ENCODE measurements at places on chromosomes 12 and 14.

DNA sequence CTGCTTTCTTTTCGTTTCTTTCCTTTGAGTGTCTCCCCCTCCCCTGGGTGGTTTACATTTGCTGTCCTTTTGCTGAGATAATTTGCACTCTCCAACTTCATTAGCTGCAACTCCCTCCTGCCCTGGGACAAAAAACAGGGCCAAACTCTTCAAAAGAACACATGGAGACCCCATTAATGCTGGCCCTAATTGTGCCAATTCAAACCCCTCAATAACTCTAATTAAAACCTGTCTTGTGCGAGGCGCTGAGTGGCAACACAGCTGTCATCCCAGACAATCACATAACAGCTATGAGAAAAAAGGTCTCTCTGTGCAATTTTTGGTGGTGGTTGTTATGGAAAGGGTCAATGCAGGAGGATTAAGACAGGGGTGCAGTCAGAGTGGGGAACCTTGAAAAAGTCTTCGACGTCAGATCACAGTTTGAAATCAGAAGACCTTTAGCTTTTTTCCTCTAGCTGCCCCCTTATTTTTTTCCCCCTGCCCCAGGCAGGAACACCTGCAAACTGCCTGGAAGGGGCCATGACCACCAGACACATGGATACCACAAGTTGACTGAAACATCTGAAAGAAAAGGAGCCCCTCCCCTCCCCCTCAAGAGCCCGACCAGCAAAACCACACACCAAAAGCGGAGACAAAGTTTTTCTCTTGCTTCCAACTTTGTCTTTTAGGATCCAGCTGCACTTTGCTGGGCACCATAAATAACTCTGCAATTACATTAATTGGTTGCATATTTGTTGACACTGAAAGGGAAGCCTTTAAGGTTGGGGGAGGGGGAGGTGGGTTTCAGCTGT lies 26.5 kb upstream of the SMOC1 start:
- peaks cover 23% of the 10 kb centered on the region for H3K27me3 ChIP-seq
- H3K4me3 ChIP-seq = no peak overlapping the region
- no peaks in the 10 kb centered on the region for H3K36me3 ChIP-seq
- H3K27ac ChIP-seq = no peak overlapping the region
- DNase-seq = no peak

- H3K36me3 ChIP-seq = no peaks in the 10 kb centered on the region
- H3K4me3 ChIP-seq = peak overlapping the region; percentile 9
- no peak overlapping the region for H3K27ac ChIP-seq
- DNase-seq = peak; percentile 51
These were observed 138.4 kb downstream of the STXBP6 start for GRCh38 chr14:24911324-24912109.

DNA sequence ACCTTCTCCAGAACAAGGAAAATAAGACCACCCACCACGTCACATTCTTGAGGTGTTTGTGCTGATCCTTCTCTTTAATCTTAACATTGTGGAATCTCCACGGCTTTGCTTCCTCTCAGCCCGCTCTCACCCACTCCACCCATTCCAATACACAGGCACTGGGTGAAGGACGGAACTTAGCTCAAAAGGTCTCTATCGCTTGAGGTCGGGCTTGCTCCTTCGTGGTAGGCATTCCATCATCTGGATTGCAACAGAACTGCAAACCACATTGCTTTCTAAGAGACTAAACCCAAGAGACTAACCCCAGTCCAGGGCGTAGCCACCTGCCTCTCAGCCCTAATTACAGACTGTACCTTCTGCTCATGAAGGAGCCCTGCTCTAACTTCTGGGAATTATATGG lies 24.0 kb upstream of the MDM2 start:
- H3K4me3 ChIP-seq = no peak overlapping the region
- H3K36me3 ChIP-seq = no peaks in the 10 kb centered on the region
- H3K27me3 ChIP-seq = no peaks in the 10 kb centered on the region

DNA sequence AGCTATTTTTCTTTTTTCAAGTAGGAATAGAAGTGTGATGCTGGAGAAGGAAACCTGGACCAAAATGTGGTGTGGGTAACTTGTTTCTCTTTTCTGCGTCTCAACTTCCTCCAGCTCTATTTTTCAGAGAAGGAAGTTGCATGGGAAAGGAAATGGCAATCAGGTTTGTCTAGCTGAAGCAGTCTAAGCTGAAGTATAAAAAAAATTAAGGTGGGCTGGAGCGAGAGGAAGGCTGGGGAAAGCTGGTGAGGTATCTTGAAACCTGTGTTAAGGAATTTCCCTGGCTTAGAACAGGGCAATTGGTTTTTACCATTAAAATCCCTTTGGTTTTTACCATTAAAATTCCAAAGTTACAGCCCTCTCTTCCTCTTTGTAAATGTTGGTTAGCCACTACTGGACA lies 34.2 kb upstream of the NINJ2 start:
- H3K4me1 ChIP-seq = no peaks in the 10 kb centered on the region
- no peaks in the 10 kb centered on the region for H3K27me3 ChIP-seq
- no peaks in the 10 kb centered on the region for H3K36me3 ChIP-seq
- DNase-seq = no peak

GRCh38 chr12:93521225-93522080 lies 51.0 kb upstream of the SOCS2 start:
- H3K4me1 ChIP-seq = peaks cover 8% of the 10 kb centered on the region
- no peak overlapping the region for H3K4me3 ChIP-seq
- H3K27me3 ChIP-seq = no peaks in the 10 kb centered on the region

DNA sequence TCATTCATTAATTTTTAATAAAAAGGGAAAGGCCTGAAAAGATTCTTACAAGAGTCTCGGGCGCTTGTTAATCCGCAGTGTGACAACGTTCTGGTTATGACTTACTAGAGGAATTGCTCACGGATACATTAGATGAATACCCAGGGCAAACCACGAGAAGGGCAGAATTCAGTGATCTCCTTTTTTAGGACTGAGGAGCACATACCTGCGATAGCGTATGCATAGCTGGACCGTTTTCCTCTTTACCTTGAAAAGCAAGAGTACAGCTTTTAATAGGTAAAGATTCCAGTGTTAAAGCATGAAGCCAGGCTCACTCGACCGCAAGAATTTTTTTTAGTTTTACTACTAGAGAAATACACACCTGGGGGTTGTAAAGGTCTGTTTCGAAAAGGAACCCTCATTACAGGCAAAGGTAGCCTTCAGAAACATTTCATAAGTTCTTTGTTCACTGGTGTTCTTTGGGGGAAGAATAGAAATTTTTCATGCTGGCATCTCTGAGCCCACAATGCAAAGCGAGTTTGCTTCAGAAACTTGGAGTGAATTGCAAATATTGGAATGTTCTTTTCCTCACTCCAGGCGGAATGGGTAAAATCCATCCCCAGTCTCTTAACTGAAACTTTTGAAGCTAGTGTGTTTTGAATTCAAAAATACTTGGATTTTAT lies 953 bp downstream of the MAPK1IP1L start:
- peaks cover 23% of the 10 kb centered on the region for H3K36me3 ChIP-seq
- peak overlapping the region; percentile 99 for H3K4me3 ChIP-seq
- H3K27ac ChIP-seq = peak overlapping the region; percentile 100
- H3K4me1 ChIP-seq = peaks cover 22% of the 10 kb centered on the region

- DNase-seq = no peak
- H3K27me3 ChIP-seq = no peaks in the 10 kb centered on the region
- H3K4me1 ChIP-seq = no peaks in the 10 kb centered on the region
- no peak overlapping the region for H3K27ac ChIP-seq
- H3K4me3 ChIP-seq = no peak overlapping the region
These were observed 502.6 kb downstream of the DIO2 start for GRCh38 chr14:79708426-79709388.

GRCh38 chr12:85948340-85948739 lies 74.2 kb downstream of the NTS start:
- peak; percentile 5 for DNase-seq
- peaks cover 2% of the 10 kb centered on the region for H3K27me3 ChIP-seq
- no peaks in the 10 kb centered on the region for H3K36me3 ChIP-seq
- H3K4me3 ChIP-seq = no peak overlapping the region
- H3K27ac ChIP-seq = no peak overlapping the region

GRCh38 chr12:82099216-82099615 lies 259.0 kb downstream of the CCDC59 start:
- H3K4me3 ChIP-seq = no peak overlapping the region
- H3K4me1 ChIP-seq = no peaks in the 10 kb centered on the region
- DNase-seq = no peak
- no peak overlapping the region for H3K27ac ChIP-seq
- no peaks in the 10 kb centered on the region for H3K36me3 ChIP-seq

DNA sequence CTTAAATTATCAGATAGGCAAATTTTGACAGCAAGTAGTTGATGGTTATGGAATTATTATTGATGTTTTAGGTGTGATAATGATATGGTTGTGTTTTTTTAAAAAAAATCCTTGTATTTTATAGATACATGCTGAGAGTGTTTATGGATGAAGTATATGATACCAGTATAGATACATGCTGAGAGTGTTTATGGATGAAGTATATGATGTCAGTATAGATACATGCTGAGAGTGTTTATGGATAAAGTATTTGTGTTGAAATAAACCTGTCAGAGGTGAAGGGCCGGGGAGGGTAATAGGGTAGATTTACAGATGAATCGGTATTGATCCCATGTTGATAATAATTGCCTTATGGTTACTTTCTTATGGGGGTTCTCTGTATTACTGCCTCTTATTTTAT lies 6.0 kb upstream of the RFX4 start:
- H3K27ac ChIP-seq = no peak overlapping the region
- no peaks in the 10 kb centered on the region for H3K36me3 ChIP-seq
- peaks cover 19% of the 10 kb centered on the region for H3K27me3 ChIP-seq
- no peak overlapping the region for H3K4me3 ChIP-seq
- H3K4me1 ChIP-seq = no peaks in the 10 kb centered on the region
- no peak for DNase-seq

DNA sequence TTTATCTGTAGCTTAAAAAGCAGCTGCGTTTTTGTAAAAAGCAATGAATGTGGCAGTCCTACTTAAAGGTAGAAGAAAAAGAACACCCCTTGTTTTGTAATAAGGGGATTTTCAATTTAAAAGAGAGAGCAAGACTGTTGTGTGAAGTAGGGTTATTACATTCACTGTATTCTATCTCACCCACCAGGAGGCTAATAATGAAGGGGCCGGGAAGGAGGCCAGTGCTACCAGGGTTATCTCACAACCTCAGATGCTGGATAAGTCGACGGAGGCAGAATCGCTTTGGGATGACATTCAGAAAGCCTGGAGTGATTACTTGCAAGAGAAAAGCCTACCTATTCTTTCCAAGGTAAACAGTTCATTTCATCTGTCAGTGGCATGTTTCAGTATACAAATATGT lies 97.7 kb downstream of the RMST start:
- H3K4me1 ChIP-seq = no peaks in the 10 kb centered on the region
- no peak overlapping the region for H3K4me3 ChIP-seq
- no peaks in the 10 kb centered on the region for H3K27me3 ChIP-seq
- DNase-seq = no peak

DNA sequence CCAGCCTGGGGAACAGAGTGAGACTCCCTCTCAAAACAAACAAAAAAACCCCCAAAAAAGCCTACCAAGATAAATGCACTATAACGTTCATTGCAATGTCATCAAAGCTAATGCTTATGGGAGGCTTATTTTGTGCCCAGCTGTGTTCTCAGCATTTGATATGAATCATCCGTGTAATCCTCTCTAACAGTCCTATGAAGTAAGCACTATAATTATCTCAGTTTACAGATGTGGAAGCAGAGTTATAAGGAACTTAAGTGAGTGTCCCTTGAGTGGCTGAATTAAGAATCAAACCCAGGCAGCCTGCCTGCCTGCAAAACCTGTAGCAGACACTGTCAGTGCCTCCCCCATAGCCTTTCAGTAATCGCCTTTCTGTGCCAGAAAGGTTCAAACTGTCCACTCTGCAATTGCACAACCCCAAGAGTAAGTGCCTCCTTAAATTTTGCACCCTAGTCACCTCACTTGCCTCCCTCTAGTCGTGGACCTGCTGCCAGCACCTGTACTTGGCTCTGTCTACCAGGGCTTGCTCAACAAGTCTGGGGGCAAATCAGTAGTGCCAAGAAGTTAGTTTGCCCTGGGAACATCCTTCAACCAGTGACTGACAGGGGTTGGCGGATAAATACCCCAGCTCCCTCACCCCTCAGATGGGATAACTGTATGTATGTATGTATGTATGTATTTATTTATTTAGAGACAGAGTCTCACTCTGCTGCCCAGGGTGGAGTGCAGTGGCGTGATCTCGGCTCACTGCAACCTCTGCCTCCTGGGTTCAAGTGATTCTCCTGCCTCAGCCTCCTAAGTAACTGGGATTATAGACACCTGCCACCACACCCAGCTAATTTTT lies 23.8 kb upstream of the PPP1CC start:
- no peaks in the 10 kb centered on the region for H3K27me3 ChIP-seq
- no peaks in the 10 kb centered on the region for H3K4me1 ChIP-seq
- H3K4me3 ChIP-seq = no peak overlapping the region
- DNase-seq = peak; percentile 46

- H3K27ac ChIP-seq = no peak overlapping the region
- DNase-seq = no peak
- no peaks in the 10 kb centered on the region for H3K36me3 ChIP-seq
- H3K4me3 ChIP-seq = no peak overlapping the region
- H3K27me3 ChIP-seq = no peaks in the 10 kb centered on the region
These were observed 5.3 kb downstream of the FGF6 start for GRCh38 chr12:4440187-4440941.

- peaks cover 47% of the 10 kb centered on the region for H3K4me1 ChIP-seq
- peak; percentile 95 for DNase-seq
- peak overlapping the region; percentile 28 for H3K4me3 ChIP-seq
- H3K36me3 ChIP-seq = no peaks in the 10 kb centered on the region
These were observed 37.7 kb upstream of the TXNRD1 start for GRCh38 chr12:104177663-104178501.

DNA sequence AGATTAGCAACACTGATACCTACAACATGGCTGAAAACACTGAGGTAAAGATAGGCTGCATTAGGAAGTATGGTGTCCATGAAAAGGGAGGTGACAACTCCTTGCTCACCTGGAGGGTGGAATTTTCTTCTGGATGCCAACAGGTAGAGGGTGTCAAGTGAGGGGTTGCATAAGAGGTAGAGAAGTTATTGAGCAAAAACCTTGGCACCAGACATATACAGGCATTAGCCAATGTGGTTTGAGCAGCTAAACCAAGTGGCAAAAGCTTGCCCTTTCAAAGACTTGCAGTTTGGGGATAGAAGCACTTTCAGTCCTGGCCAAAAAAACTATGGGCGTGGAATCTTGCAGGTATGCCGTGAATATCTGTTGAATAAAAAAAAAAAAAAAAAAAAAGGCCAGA lies 3.8 kb downstream of the RITA1 start:
- H3K27me3 ChIP-seq = no peaks in the 10 kb centered on the region
- H3K27ac ChIP-seq = no peak overlapping the region
- DNase-seq = peak; percentile 43

DNA sequence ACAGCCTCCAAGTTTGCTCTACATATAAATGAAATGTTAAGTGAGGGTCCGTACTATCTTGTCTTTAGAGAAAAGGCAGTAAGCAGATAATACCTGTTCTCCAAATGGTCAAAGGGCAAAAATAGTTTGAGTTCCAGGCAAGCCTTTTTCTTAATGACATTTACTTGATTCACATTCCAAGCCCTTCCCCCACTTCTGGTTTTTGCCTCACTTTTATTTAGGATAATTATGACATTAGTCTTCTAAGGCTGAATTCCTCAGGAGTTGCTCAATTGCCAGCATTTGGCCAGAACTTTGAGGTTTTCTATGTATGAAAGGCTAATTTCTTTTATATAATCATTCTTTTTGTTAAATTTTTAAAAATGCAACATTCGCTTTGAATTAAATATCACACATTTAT lies 62.5 kb upstream of the DUSP6 start:
- no peaks in the 10 kb centered on the region for H3K27me3 ChIP-seq
- no peaks in the 10 kb centered on the region for H3K36me3 ChIP-seq
- no peak overlapping the region for H3K4me3 ChIP-seq
- peaks cover 23% of the 10 kb centered on the region for H3K4me1 ChIP-seq

Measured in osteoblast (primary cell).